ENCODE measurements at places on chromosomes 6 and 20. TPM values are rescaled to one million over a fixed set of nuclear protein-coding genes. Genes with fewer than 3 reads are reported as not detected.

Gene NECAB3
- 30.1 TPM for total RNA-seq

Gene FAM209B
- 1.8 TPM for total RNA-seq

Gene TMEM244
- not detected for total RNA-seq

Gene SUPT3H
- total RNA-seq, result 14.8 TPM

Gene RGS17
- not detected for total RNA-seq

Gene LY6G6D
- total RNA-seq, result not detected

Gene SLC32A1
- total RNA-seq, result not detected

Gene TRERF1
- total RNA-seq, result 19.6 TPM

Gene CASS4
- 4.6 TPM for total RNA-seq

Gene DNAH8
- total RNA-seq, result not detected

Gene FGD2
- total RNA-seq, result 0.64 TPM
